Aorta (tissue), 5 donors: ENCODE measurements at places on chromosomes 6 and 20. TPM values are rescaled to one million over a fixed set of nuclear protein-coding genes. Genes with fewer than 3 reads are reported as not detected.

PCIF1 gene
- polyA plus RNA-seq = 15.5 TPM

BNIP5 gene
- not detected for polyA plus RNA-seq

C2 gene
- 16.7 TPM for polyA plus RNA-seq

KIF16B gene
- 6.5 TPM for polyA plus RNA-seq

DNA sequence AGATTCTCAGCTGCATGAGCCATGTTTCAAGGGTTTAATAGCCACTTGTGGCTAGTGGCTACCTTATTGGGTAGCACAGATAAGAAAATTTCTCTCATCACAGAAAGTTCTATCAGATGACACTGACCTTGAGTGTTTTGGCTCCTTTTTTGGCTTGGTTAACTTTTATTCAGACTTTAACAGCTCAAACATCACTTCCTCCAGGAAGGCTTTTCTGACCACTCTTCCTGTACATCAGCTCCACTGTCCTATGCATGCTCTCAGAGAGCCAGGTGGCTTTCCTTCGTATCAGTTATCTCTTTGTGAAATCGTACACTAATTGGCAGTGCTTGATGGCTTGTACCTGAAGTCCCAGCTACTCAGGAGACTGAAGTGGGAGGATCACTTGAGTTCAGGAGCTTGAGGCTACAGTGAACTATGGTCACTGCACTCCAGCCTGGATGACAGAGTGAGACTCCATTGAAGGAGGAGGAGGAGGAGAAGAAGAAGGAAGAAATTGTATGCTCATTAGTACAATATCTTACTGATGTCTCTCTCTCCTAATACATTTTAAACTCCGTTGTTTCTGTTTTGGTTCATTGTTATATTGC, 10.7 kb downstream of the MAFB start:
- H3K4me1 ChIP-seq = no peaks in the 10 kb centered on the region
- DNase-seq = no peak
- no peaks in the 10 kb centered on the region for H3K27me3 ChIP-seq
- no peak overlapping the region for H3K27ac ChIP-seq

DNA sequence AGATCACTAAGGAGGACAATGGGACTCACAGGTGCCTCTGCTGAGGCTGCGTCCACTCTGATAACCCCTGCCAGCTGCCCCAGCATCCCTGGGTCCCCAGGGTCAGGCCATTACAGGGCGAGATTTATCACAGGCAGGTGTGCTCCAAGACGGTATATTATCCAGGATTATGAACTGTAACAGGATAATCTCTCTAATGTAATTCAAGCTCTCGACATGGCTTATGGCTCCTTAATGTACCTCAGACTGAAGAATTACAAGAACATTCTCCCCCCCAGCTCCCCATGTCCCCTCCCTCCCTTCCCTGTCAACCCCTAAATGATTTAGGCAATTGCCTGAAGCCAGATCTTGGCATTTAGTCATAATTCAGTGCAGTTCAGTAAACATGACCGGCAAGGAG, 86.8 kb downstream of the NCR2 start:
- H3K4me3 ChIP-seq = no peak overlapping the region
- H3K36me3 ChIP-seq = no peaks in the 10 kb centered on the region
- H3K27ac ChIP-seq = no peak overlapping the region
- H3K27me3 ChIP-seq = no peaks in the 10 kb centered on the region
- DNase-seq = no peak
- H3K4me1 ChIP-seq = no peaks in the 10 kb centered on the region

GRCh38 chr6:44129841-44130322, 2.5 kb downstream of the TMEM63B start:
- no peaks in the 10 kb centered on the region for H3K36me3 ChIP-seq
- no peaks in the 10 kb centered on the region for H3K27me3 ChIP-seq
- no peaks in the 10 kb centered on the region for H3K4me1 ChIP-seq
- no peak for DNase-seq
